ENCODE measurements at places on chromosomes 4 and X. TPM values are rescaled to one million over a fixed set of nuclear protein-coding genes. Genes with fewer than 3 reads are reported as not detected.

RADX gene
- 4.9 TPM for total RNA-seq

TMEM271 gene
- 1.4 TPM for total RNA-seq

KLHL8 gene
- 16.7 TPM for total RNA-seq

- no peak overlapping the region for H3K27ac ChIP-seq
- no peaks in the 10 kb centered on the region for H3K27me3 ChIP-seq
- H3K4me3 ChIP-seq = no peak overlapping the region
- no peaks in the 10 kb centered on the region for H3K36me3 ChIP-seq
These were observed 6.4 kb upstream of the SMIM9 start for GRCh38 chrX:154840856-154841255.

DNA sequence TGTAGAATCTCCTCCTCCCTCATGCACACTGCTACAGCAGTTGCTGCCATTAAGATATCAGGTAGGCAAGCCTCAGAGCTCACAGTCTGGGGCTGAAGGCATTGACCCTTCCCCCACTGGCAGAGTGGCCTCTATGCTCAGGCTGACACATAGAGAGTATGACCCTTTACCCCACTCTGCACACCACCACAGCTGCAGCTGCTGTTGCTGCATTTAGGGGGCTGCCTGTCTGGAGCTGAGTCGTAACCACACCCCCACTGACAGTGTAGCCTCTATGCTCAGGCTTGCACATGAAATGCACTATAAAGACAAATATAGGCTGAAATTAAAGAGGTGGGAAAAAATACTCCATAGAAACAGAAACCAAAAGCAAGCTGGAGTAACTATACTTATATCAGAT, 289.3 kb upstream of the PABPC4L start:
- no peaks in the 10 kb centered on the region for H3K36me3 ChIP-seq
- H3K4me1 ChIP-seq = peaks cover 3% of the 10 kb centered on the region
- no peak overlapping the region for H3K27ac ChIP-seq

- H3K4me1 ChIP-seq = no peaks in the 10 kb centered on the region
- DNase-seq = peak; percentile 5
- H3K4me3 ChIP-seq = peak overlapping the region; percentile 65
- no peaks in the 10 kb centered on the region for H3K27me3 ChIP-seq
These were observed 693 bp downstream of the ATP10D start for GRCh38 chr4:47485768-47486167.

DNA sequence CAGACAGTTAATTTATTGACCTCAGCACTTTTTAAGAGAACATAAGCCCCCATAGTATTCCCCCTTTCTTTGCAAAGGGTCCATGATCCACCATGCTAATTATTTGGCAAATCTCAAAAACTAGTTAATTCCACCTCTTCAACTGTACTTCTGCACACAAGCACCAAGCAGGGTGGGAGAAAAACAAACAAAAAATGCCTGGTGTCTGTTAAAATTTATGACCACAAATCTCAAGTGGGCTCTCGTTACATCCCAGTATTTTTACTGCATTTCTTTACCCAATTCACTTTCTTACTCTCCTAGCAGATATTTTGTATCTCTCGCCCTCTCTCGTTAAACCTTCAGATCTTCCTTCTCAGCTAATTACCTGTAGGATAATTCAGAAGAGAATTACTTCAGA, 6.1 kb downstream of the ARSJ start:
- no peak for DNase-seq
- peaks cover 7% of the 10 kb centered on the region for H3K4me1 ChIP-seq
- no peaks in the 10 kb centered on the region for H3K27me3 ChIP-seq

DNA sequence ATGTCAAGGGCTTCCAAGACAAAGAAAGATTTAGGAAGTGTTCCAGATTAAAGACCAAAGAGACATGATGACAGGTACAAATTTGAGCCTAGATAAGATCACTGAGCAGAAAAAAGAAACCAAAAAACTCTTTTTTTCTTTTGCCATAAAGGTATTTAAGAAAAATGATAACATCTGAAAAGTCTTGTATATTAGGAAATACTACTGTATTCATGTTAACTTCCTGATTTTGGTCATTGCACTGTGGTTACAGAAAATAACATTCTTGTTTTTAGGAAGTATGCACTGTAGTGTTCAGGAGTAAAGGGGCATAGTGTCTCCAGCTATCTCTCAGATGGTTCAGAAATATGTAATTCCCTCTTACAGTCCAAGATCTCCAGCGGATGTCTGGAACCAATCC, 37.1 kb downstream of the RWDD4 start:
- no peak overlapping the region for H3K27ac ChIP-seq
- no peaks in the 10 kb centered on the region for H3K36me3 ChIP-seq
- no peak overlapping the region for H3K4me3 ChIP-seq

Measured in SJCRH30 (cell line).